ENCODE measurements at places on chromosomes 2 and 18.
A peak's percentile ranks its signal among the peaks of the same experiment; 100 is the strongest.

- DNase-seq = no peak
These were observed 69.8 kb upstream of the CDKL4 start for GRCh38 chr2:39313575-39313974.

DNA sequence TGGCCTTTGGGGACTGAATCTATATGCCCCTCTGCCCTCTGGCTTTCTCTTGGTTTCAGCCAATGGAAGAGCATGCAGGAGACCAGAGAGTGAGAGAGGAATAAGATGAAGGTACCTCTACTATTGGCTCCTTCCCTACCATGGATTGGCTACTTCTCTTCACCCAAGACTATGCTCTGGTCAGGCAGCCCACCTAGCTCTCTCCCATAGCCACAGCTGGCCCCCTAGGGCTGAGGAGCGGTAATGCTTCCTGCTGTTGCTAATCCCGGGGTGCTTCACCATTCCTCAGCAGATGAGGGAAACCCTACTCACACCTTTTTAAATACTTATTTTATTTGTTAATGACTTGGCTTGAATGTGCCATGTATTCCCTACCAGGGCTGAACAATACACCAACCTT, 142.4 kb downstream of the MREG start:
- peak; percentile 17 for DNase-seq

DNA sequence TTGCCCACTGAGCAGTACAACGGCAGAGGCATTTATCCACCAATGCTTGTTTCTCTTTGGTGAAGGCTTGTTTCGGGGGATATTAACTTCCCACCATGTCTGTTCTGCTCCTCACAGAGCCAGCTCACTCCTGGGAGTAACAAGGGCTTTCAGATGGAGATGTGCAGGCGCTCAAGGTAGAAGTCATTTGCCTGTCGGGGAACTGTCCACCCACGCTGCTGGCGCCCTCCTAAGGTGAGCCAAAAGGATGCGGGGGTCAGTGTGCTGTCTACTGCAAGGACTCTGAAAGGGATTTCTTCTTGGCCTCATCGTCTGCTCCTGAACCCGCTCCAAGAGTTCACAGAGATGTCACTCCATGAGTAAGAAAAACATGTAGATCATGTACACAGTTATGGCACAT, 57.0 kb upstream of the CYRIA start:
- no peak for DNase-seq

- no peak for DNase-seq
These were observed 143.7 kb downstream of the EIPR1 start for GRCh38 chr2:3233877-3234276.

GRCh38 chr2:38748943-38749804, 2.0 kb downstream of the SRSF7 start:
- peak; percentile 31 for DNase-seq

GRCh38 chr18:52348209-52348608, 8.2 kb downstream of the DCC start:
- DNase-seq = peak; percentile 9

GRCh38 chr2:218281449-218281848, 10.9 kb downstream of the TMBIM1 start:
- DNase-seq = no peak

DNA sequence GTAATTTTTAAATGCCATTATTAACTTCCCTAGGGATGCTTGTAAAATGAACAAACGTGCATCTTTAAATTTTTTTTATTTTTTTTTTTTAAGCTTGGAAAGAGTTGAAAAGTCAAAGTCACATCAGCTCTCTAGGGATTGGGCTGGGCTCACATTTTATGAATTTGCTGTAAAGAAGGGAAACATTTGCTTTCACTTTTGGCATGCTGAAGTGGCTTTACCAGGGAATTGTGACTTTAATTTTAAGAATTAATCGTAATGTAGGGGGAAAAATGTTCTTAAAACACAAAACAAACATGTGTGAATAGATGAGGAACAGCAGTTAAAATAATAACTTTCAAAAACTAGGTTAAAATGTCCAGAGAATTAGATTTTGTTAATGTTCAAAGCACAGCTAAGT, 123.0 kb downstream of the AGAP1 start:
- DNase-seq = no peak

DNA sequence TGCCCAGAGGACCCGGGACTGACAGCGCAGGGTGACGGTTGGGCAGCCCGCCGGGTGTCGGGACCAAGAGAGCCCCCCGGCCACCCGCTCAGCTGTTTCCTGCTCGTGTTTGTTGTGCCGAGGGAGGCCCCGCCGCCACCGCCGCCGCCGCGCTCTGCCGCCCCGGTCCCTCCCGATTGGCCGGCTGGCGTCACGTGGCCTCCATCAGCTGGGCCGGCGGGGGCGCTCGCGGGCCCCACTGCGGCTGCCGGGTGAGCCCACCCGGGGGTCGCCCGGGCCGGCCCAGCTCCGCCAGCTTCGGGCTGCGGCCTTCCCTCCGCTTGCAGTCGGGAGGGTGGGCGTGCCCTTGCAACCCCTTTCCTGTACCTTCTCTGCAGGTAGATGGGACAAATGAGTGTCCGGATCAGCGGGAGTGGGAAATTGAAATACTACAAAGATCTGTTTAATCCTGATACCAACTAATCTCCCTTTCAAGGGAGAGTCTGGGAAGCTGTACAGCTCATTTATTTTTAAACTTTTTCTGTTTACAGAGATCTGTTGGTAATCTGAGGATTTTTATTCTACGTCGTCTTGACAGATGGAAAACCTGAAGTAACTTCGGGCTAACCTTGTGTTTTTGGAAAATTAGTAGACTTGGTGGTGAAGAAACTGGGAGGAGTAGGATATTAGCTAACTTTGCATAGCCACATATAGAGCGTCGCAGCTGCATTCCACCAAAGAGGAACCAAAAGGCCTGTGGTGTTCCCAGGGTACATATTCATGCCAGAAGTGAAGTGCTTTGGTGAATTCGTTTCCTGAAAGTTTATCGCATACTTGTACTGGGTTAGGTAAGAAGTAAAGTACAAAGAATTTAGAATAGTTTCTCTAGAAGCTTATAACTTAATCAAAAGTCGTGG, 1.2 kb downstream of the YPEL5 start:
- DNase-seq = peak; percentile 75

DNA sequence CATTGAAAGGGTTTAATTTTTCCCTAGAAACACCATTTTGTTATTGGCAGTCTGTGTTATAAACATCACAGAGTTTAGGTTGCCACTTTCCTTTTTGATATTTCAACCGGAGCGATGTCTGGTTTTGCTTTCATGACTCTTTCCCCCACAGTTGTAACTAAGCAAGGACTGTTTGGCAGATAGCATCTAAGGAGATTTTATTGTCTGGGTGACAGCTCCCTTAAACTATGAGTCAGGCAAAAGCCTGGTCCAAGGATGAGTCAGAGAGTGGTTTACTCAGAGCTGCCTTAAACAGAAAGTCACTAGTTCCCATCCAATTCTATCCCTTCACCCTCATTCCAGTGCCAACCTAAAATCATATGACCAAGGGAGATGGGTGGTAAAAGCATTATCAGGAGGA, 341.6 kb upstream of the VWC2L start:
- peak; percentile 4 for DNase-seq

GRCh38 chr2:217023611-217024010, 163.7 kb upstream of the TNP1 start:
- DNase-seq = no peak

GRCh38 chr2:85083092-85083491, 50.1 kb upstream of the TCF7L1 start:
- DNase-seq = no peak

- no peak for DNase-seq
These were observed 6.9 kb downstream of the ZNF516 start for GRCh38 chr18:76488190-76488589.

GRCh38 chr2:101477556-101477955, 2.6 kb upstream of the RFX8 start:
- DNase-seq = no peak

DNA sequence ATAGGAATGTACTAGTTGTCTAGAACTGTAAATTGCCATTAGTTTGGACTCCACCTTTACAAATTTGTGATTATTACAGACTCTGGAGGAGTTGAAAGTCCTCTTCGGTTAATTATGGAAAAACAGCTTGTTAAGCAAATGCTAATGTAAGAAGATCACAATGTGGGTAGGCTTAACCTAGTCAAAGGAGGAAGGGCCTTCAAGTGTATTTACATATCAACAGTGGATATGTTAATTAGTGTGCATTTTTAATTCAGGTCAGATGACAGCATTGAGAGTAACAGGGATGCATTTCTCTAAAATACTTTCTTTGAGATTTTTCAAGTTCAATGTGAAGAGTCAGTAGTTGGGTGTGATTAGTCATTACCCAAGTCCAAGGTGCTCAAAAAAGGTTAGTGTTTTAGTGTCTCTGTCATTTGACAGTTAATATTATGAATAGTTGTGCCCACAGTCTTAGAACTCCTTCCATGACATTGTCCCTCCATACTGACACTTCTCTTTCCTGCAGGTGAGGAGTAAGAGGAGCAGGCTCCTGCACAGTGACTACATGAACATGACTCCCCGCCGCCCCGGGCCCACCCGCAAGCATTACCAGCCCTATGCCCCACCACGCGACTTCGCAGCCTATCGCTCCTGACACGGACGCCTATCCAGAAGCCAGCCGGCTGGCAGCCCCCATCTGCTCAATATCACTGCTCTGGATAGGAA, 28.0 kb downstream of the CD28 start:
- DNase-seq = no peak

- DNase-seq = no peak
These were observed 31.4 kb upstream of the CHN1 start for GRCh38 chr2:175036582-175037018.

GRCh38 chr18:8538935-8539334, 70.3 kb upstream of the RAB12 start:
- DNase-seq = no peak

- DNase-seq = no peak
These were observed 132.9 kb upstream of the SIX2 start for GRCh38 chr2:45141883-45142866.

DNA sequence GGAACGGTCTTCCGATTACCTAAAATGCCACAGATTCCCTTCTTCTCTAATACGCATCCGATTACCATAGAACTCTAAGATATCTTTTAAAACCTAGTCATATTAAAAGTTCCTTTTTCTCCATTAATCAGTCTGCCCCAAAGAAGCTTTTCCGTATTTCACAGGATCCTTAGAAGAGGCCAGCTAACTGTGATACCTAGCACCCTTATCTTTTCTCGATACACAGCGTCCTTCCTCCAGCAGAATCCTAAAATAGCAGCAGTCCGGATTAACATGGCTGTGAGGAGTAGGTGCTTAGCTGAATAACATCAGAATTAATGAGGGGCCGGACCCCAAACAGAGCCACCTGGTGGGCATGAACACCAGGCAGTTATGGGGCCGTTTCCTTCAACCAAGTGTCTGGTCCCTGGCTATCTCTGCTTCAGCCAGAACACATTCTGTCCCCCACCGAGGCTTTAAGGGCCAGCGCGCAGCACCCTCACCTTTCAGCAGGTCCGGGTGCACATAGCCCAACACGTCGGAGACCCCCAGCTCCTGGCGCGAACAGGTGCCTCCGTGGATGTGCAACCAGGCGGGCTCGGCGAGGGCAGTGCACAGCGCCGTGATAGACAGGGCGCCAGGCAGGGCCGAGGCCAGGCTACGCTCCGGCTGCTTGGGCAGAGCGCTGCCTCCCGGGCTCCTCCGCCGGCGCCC, 995 bp downstream of the TMEM127 start:
- DNase-seq = peak; percentile 31

DNA sequence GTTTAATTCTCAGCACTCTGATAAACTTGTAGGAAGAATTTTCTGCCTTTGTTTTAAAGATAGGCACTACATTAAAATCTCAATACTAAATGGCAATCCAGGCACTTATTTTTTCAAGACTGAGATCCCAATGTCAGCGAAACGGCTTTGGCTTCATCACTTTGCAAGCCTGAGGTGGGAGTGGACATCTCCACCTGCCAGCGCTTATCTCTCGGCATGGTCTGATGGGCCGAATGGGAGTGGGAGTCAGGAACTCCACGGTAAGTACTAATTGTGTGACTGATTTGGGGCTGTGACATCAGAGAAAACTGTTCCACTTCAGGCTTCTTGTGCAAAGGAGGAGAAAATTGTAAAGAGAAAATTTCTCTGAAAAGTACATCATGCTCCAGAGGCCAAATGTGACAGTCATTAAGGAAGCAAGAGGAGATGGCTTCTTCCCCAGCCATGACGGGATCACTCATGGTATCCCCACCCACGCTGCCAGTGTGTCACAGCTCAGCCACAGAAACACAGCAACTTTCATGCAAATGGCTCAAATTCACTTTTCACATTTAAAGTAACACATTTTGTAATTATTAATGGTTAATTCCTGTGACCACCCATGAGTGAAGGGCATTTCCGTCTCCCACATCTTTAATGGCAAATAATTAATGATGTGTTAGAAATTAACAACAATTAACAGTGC, 385.5 kb upstream of the HNRNPA3 start:
- DNase-seq = peak; percentile 61

- peak; percentile 33 for DNase-seq
These were observed 447.5 kb upstream of the FSIP2 start for GRCh38 chr2:185291035-185291647.

DNA sequence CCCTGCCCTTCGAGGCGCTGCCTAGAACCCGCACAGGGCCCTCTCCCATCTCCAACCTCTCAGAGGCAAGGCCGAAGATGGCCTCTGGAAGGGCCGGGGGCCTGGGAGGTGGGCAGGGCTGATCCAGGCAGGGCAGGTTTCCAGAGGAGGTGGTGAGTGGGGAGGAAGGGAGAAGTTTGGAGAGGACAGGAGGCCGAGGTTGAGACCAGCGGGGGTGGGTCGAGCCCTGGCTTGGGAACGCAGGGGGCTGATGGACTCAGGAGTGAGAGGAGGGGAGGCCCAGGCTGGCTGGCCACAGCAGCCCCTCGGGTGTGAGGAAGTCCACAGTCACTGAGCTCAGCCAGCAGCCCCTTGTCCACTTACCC, 10.5 kb downstream of the CAPN10 start:
- DNase-seq = no peak

GRCh38 chr2:72108121-72108520, 39.5 kb downstream of the CYP26B1 start:
- no peak for DNase-seq
